ENCODE measurements at places on chromosomes 3 and 15. TPM values are rescaled to one million over a fixed set of nuclear protein-coding genes. Genes with fewer than 3 reads are reported as not detected.

Gene AADACL2
- not detected for total RNA-seq

Gene LDHAL6B
- total RNA-seq = not detected

Gene ROBO2
- 0.42 TPM for total RNA-seq

Gene TUSC7
- not detected for total RNA-seq

Gene PAK6
- total RNA-seq = not detected

DNA sequence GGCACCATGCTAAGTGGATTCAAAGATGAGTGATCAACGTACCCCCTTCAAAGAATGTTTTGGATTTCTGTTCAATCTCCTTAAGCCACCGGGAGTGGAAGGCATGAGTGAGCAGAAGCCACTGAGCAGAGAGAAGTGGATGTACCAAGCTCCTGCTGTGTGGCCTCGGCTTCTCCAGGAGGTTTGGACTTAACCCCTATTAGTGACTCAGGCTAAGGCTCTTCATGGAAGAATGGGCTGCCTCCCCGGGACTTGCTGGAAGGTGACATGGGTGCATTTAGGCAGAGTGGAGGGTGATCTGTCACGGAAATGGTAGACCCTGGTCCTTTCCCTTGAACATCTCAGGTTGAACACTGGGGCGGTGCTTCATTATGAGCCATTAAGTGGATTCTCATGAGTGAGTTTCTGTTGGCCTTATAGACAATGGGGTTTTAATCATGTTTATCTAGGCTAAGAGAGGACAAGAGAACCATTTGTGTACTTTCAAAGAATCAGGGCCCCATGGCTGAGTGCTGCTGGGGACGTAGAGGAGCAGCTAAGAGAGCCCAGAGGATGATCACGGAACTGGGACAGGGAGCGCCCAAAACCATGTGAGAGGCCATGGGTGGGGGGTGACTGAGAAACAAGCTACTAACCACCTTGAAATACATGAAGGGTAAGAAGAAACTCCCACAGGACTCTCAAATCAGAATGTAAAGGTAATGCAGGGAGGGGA is 62.2 kb downstream of the HES1 start:
- DNase-seq = no peak

DNA sequence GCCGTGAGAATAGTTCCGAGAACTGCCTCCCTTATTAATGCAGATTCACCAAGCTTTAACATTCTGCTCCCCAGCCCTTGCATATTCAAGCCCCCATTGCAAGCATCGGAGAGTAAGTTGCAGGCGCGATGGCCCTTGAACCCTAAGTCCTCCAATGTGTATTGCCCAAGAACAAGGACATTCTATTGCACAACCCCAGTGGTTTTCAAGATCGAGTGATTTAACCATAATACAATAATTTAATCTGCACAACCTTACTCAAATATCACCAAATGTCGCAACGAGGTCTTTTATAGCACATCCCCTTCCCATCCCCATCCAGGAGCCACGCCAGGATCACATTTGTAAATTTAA is 21.7 kb upstream of the PLXND1 start:
- no peak for DNase-seq

GRCh38 chr3:39180183-39180545 is 12.2 kb downstream of the XIRP1 start:
- DNase-seq = no peak

DNA sequence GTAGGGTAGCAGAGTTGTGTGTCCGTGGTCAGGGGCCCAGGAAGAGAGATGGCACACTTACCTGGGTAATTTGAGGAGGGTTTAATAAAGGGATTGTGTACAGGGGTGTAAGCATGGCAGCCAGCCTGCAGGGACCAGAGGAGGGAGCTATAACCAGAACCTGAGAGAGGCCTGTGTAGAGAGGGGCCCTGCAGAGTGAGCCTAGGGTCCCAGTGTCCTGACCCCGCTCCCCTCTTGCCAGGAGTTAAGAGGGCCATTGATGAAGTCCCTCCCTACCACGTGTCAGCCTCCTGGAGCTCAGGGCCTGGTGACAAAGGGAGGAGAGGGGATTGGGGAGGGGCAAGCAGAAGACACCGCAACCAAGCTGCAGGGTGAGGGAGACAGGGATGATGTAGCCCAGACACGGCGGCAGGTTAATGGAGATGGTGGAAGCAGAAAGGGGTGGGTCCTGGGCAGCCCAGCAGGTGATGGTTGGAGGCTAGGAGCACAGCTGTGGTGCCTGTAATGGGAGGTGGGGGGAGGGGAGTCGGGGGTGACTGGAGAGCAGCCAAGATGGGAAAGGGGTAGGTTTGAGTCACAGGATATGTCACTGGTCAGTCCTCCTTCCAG is 165.4 kb upstream of the TOPAZ1 start:
- DNase-seq = no peak

DNA sequence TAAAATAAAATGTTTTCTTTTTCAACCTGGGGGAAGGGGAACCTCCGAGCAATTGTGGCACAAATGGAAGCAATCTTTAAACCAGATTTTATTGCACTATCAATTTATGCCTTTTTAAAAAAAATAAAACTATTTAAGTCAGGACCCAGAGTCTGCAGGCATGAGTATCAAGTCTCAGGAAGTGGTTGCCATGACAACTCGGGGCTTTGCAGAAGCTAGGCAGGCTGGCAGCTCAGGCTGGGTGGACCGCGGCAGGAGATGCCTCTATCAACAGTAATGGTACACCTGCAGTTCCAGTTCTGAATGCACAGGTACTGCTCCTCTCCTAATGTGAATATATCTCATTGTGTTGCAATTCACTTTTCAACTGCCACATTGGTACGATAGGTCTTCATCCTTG is 447.7 kb downstream of the GABRG3 start:
- DNase-seq = no peak

DNA sequence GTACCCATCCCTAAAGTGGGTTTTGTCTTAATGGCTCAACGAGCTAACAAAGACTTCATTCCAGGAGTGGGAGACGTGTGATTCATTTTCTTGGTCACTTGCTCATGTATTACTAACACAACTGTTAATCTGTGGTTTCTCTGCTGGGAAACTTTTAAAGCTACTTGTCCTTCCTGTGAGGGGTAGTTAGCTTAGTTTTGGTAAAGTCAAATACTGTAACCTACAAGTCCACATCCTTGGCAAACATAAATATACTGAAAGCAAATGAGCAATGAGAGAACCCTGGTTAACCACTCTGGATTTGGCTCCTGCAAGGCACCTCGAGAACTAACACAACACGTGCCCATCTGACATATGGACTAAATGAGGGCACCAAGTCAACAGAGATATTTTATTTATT is 19.9 kb downstream of the NOX5 start:
- no peak for DNase-seq

- no peak for DNase-seq
Observed at GRCh38 chr15:71385026-71385425, 269.8 kb downstream of the THSD4 start.

All from pulmonary artery endothelial cell (primary cell).